Gastrocnemius medialis (tissue), 4 donors: ENCODE measurements at places on chromosomes 1 and 21. TPM values are rescaled to one million over a fixed set of nuclear protein-coding genes. Genes with fewer than 3 reads are reported as not detected.

Gene VPS13D
- 76.2 TPM for total RNA-seq

Gene SPATA1
- total RNA-seq, result not detected

GRCh38 chr1:152953761-152954160 lies 6.8 kb downstream of the SPRR5 start:
- no peaks in the 10 kb centered on the region for H3K4me1 ChIP-seq
- no peaks in the 10 kb centered on the region for H3K36me3 ChIP-seq
- no peak overlapping the region for H3K4me3 ChIP-seq
- H3K27ac ChIP-seq, result no peak overlapping the region
- DNase-seq, result no peak

DNA sequence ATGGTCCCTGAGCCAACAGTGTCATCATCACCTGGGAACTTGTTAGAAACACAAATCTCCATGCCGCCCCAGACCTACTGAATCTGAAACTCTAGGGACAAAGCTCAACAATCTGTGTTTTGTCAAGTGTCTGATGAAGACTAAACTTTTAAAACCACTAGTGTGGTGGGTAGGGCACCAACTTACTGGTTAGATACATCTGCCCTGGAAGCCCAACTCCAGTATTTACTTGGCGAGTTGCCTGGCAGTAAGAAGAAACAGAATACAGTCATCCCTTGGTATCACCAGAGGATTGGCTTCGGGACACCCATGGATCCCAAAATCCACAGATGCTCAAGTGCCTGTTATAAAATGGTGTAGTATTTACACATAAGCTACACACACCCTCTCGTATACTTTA lies 367.9 kb upstream of the DUSP10 start:
- no peaks in the 10 kb centered on the region for H3K36me3 ChIP-seq
- no peak overlapping the region for H3K27ac ChIP-seq
- H3K4me1 ChIP-seq, result no peaks in the 10 kb centered on the region
- no peaks in the 10 kb centered on the region for H3K27me3 ChIP-seq

DNA sequence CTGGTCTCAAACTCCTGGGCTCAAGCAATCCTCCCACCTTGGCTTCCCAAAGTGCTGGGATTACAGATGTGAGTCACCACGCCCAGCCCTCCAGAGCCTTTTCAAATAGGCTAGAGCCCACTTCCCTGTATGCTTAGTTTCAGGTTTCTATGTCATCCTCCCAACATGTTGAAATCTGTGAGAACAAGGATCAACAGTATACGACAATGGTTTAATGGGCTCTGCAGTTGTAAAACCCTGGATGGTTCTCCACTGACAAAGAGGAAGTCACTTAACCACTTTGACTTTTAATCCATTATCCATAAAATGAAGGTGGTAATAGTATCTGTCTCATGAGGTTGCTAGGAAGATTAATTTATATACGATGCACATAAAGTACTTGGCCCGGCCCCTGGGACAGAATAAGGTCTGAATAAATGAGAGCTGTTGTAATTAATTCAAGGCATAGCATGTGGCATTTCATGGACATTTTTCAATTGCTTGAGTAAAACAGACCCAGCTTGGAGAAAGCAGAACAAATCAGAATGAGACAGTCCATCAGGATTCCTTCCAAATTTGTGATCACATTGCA lies 113.9 kb upstream of the ZNF648 start:
- H3K27ac ChIP-seq, result peak overlapping the region; percentile 12
- no peak for DNase-seq
- H3K4me1 ChIP-seq, result peaks cover 13% of the 10 kb centered on the region
- H3K36me3 ChIP-seq, result no peaks in the 10 kb centered on the region
- no peaks in the 10 kb centered on the region for H3K27me3 ChIP-seq
